ENCODE measurements at places on chromosomes 11 and 22.

DNA sequence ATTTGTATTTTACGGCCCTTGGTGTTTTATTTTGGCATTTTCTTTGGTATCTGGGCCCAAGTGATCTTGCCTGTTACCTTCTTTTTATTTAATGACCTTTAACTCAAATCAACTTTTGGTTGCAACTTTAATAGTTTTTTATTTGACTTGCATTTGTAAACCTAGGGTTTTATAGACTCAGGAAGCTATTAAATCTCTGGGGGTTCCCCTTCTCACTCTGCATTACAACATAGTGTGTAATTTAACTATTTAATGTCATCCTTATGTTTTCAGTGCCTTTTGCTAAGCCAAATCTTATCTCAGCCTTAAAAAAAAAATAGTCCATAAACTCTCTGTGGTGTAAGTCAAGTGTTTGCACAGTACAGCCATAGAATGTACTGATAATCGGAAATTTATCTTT is 3.4 kb downstream of the FJX1 start:
- no peak for DNase-seq

DNA sequence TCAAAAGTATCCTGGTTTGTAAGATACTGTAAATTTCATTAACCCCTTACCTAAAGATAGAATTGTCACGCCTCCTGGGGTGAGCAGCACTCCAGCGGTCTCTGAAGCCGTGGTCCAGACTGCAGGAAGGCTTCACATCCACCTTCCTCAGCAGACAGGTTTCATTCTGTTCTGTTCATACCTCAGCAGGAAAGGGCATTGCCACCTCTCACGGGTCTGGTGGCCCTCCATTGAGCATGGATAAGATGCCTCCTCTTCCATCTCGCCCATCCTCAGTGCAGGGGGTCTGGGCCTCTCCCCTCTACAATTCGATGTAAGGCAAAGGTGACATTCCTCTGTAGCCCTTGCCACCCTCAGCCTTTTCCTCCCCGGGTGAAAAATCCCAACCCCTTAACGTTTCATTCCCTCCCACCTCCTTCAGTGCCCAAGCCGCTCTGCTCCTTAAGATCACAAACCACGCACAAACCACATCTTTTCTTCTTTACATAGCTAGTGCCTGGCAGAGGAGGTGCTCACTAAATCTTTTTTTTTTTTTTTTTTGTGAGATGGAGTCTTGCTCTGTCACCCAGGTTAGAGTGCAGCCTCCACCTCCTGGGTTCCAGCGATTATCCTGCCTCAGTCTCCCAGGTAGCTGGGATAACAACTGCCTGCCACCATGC is 28.5 kb downstream of the RPUSD4 start:
- DNase-seq = no peak

GRCh38 chr22:29519996-29520395 is 33.6 kb downstream of the THOC5 start:
- no peak for DNase-seq

DNA sequence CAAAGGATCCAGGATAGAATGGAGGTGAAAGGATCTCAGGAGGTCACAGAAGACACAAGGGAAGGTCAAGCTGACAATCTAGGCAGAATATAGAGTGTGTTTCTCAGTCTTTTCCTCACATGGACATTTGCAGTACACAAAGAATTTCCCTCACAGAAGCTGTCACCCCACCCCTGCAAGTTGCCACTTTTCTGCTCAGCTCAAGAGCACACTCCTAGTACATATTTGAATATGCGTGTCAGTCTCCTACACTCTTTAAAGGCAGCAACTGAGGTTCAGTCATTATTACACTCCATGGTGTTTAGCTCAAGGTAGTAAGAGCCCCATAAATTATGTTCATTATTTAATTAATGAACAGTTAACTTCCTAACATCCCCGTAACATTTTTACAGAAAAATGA is 59.1 kb downstream of the ETS1 start:
- DNase-seq = no peak

- DNase-seq = no peak
Measured at GRCh38 chr11:109956124-109956793, 136.9 kb upstream of the ZC3H12C start.

DNA sequence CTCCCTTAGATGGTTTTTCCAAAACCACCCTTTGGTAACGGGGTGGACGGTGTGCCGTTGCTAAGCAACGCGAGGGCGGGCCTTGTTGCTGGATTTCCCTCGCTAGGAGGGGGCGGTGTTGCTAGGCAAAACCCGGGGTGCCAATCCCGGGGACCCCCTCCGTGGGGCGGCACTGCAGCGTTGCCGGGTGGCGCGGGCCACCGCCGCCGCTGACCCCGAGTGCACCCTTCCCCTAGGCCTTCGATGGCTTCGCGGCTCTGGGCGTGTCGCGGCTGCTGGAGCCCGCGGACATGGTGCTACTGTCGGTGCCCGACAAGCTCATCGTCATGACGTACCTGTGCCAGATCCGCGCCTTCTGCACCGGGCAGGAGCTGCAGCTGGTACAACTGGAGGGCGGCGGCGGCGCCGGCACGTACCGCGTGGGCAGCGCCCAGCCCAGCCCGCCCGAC is 8.9 kb downstream of the EHBP1L1 start:
- no peak for DNase-seq

DNA sequence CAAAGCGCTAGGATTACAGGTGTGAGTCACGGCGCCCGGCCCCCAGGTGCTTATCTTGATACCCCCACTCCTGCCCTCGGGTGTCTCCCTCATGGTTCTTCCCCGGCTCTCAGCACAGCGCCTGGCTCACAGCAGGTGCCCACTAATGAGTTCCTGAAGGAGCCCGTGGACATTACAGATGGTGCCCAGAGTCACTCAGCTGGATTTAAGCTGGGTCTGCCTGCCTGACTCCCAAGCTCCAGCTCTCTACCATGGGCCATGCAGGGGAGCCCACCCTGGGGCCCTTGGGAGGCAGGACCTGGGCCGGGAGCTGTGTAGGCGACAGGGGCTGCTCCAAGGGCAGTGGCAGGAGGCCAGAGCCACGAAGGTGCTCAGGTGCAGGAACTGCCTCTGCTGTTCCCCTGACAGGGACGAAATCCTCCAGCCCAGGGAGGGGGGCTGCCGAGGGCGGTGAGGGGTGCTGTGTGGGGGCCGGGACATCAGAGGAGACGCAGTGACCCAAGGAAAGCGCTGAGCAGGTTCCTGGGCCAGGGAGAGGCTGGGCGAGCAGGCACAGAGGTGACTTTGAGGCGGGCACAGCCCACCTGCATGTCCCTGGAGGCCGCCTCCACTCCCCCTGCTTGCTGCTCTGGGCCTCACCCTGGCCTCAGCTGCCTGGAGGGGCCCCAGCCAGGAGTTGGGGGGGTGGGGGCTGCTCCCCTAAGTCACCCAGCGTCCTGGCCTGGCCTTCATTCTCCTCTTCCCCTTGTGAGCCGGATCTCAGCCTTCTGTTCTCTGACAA is 14.6 kb upstream of the FLRT1 start:
- DNase-seq = no peak

DNA sequence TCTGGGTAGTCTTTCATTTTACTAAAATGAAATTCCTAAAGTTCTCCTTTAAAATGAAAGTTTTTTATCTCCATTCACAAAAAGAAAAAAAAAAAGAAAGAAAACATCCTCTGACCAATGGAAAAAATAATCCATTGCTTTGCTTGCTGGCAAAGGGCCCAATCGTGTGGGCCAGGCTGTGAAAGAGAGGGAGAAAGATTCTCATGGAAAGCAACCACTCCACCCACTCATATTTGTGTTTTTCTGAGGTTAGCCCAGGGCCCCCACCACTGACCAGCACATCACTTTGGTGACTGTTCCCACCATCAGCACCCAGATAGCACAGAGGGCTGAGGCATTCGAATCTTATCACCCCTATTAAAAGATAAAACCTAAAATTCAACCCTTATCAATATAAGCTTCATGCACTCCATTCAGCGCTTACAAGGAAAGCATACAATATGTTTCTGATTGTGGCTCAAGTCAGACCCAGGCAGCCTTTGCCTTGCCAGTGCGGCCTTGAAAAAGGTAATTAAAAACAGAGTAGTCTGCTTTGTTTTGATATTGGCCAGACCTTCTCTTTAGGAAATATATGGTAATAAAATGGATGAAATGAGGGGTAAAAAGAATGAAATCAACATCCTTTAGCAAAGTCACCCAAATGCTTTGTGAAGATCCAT is 192.8 kb downstream of the ETS1 start:
- DNase-seq = no peak

DNA sequence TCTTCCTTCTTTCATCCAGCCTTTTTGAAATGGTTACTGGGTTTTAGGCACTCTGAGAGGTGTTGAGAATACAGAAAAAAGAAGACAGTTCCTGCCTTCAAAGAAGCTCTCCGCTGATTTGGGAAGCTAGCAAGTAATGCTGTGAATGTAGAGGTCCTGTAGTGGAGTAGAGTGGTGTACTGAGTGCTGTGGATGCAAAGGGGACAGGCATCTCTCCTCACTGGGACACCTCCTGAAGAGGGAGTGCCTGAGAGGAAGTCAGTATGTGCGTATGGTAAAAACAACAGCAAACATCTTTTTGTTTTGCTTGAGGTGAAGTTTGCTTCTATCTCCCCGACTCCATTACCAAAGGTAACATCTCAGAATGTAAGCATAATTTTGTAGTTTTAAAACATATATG is 77.5 kb downstream of the EXT2 start:
- no peak for DNase-seq

GRCh38 chr11:122509091-122509490 is 146.4 kb upstream of the UBASH3B start:
- DNase-seq = no peak

DNA sequence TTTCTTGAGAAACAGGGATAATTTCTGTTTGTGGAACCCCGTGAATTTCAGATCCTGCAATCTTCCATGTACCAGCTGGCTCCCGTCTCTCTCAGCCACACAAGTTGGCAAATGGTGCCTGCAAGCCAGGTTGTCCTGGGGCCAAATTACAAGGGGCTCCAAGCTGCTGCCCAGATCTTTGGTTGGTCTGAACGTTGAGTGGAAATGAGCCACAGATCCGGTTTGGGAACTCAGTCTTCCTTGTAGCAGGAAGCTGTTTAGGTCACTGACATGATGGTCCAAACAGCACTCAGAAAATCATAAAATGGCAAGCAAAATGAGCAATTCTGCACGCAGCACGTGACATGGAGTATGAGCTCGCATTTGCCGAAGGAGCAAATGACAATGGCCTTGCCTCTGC is 1496.4 kb downstream of the TBC1D22A start:
- DNase-seq = no peak

- peak; percentile 82 for DNase-seq
Measured at GRCh38 chr22:23282089-23282501, 101.8 kb downstream of the BCR start.

- DNase-seq = no peak
Measured at GRCh38 chr11:104705490-104706190, 192.6 kb downstream of the CASP12 start.

DNA sequence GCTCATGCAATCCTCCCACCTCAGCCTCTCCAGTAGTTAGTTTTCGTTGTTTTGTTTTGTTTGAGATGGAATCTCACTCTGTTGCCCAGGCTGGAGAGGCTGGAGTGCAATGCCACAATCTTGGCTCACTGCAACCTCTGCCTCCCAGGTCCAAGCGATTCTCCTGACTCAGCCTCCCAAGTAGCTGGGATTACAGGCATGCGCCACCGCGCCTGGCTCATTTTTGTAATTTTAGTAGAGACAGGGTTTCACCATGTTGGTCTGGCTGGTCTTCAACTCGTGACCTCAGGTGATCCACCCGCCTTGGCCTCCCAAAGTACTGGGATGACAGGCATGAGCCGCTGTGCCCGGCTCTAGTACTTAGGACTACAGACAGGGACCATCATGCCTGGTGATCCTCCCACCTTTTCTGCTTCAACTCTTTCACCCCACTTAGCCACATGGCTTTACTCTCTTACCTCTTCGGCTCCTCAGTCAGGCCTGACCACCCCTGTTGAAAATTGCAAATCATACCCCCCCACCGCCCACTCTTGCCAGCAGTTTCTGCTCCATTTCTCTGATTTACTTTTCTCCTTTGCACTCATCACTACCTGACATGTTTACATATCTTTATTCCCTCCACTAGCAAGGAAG is 157.1 kb upstream of the GRK3 start:
- DNase-seq = no peak

DNA sequence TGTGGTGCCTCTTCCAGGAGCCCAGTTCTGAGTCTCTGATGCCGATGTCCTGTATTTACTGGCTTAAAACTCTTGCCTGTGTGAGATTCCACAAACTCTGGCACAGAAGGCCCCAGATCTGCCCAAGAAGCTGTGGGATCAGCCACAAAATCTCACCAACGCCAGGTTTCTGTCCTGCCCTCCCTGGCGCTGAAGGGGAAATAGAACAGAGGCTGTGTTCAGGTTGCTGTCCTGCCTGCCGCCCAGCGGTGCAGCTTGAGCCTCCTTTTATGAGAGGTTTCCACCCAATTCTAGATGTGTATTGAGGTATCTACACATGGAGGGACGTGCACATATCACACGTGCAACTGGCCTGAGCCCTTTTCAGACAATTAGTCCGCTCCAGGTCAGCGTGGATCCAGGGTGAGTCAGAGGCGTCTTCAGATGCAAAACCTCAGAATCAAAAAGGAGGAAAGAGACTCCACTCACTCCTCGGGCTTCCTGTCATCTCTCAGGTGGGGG is 2.2 kb downstream of the TMEM80 start:
- DNase-seq = no peak

DNA sequence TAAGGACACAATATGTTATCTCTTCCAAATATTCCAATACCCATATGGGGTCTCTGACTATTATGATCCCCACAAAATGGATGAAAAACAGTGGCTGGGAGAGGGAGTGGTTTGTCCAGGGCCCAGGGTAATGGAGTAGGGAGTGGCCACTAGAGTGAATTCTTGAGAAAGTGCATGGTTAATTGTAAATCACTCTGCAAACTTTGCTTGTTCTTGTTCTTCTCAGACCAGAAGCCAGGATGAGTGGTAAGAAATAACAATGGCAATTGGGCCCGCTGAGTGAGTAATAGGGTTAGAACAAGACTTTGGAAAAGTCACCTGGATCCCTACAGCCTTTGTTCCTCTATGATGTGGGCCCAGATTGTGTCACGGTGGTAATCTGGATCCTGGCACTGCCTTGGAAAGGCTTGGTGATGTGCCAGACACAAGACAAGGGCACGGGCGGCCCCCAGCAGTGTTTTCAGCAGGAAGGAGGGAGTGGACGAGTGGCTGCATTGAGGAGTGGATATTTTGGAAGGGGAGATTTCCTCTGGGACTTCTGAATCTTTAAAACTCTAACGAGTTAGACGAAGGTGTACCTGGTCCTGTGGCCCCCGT is 18.2 kb upstream of the KIRREL3 start:
- DNase-seq = no peak

DNA sequence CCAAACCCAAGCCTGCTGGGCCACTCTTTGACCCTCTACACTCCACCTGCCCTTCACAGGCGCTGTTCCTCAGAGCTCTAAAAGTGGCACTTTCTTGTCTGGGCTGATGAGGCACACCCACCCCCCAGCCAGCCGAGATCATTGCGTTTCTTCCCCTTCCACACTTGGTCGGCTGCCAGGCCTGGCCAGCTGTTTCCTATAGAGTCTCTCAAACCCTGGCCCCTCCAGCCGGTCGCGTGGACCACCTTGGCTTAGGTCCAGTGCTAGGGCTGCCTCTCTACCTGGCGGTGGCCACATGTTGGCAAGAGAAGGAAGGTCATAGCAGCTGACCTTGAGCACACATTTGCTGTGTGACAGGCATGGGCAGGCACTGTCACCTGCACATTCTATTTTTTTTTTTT is 60.6 kb downstream of the PPP6R2 start:
- DNase-seq = peak; percentile 45

Measured in C1 segment of cervical spinal cord (tissue), 14 donors.